ENCODE measurements at places on chromosomes 3 and 15. TPM values are rescaled to one million over a fixed set of nuclear protein-coding genes. Genes with fewer than 3 reads are reported as not detected.

Gene SHQ1
- 7.5 TPM for polyA plus RNA-seq

Gene NR2E3
- polyA plus RNA-seq = 0.22 TPM

Gene CCR4
- 0.04 TPM for polyA plus RNA-seq

Gene ADGRG7
- polyA plus RNA-seq = not detected

Gene PRSS50
- 0.20 TPM for polyA plus RNA-seq

DNA sequence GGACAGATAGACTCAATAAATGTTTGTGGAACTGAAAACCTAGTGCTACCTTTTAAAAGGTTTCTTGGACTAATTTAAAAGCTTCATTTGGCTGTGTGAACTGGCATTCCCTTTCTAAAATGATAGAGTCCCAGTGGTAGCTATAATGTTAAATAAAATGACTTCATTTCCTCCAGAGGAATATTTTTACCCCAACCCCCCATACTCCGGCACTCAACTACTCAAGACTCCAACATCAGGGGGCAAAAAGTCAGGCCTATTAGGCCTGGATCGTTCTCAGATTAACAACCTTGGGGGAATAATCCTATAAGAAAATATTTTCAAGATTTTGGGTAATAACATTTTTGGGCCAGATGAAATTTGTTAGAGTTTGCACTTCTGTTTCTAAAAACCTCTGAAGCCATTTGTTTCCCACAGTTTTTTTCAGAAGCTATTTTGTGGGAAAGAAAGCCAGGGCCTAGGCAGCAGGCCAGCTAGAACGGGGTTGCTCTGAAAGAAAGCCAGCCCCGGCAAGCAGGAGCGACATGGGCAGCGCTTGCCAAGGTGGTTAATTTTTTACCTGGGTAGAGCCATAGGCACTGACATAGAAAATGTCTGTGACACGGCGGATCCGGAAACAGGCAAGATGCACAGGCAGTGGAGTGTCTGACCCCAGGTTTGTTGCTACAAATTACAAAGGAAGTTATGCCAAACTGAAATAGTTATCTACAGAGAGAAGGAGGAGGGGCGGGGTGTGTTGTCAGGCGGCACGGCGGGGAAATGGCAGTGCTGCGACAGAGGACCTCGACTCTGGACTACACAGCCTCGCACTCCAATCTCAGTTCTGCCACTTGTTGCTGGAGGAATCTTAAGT lies 84.6 kb downstream of the MAGI1 start:
- H3K4me1 ChIP-seq = peaks cover 24% of the 10 kb centered on the region
- no peaks in the 10 kb centered on the region for H3K27me3 ChIP-seq
- H3K4me3 ChIP-seq = no peak overlapping the region

- H3K27me3 ChIP-seq = no peaks in the 10 kb centered on the region
- no peaks in the 10 kb centered on the region for H3K36me3 ChIP-seq
Measured at GRCh38 chr3:42923606-42924005, 17.7 kb downstream of the ZNF662 start.

DNA sequence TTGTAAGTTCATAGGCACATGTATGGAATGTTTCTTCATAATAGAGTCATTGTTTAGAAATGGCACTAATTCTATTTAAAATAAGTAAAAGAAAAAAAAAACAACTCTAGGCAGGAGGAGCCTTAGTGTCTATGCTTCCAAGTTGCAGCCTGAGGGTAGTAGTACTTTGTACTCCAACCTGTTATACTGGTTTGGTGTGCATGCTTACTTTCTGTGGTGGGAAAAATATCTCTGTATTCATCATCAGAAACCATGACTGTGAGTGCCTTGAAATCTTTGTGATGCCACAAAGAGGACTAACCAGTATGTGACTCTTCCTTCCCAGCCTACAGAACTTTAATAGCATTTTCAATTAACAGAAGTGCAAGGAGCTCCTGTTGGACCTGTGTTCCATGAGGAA lies 4.4 kb downstream of the NAALADL2 start:
- H3K4me3 ChIP-seq = no peak overlapping the region
- H3K27me3 ChIP-seq = no peaks in the 10 kb centered on the region
- no peaks in the 10 kb centered on the region for H3K4me1 ChIP-seq
- H3K27ac ChIP-seq = no peak overlapping the region
- H3K36me3 ChIP-seq = no peaks in the 10 kb centered on the region

DNA sequence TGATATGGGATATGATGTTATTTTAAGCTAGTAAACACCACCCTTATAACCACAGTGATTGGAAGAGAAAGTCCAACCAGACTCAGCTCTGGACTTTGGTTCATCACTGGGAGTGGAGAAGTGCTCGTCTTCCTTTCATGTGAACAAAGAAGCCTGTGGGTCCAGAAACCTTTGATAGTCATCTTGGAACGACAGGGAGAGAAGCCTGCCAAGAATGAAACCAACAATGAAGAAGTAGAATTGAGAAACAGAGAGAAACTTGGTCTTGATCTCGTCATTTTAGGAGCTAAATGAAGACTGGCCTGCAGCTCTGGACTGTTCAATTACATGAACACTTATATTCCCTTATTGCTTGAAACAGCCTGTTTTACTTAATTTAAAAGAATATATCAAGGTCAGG lies 13.1 kb upstream of the SLC35G2 start:
- DNase-seq = no peak
- no peak overlapping the region for H3K4me3 ChIP-seq
- no peaks in the 10 kb centered on the region for H3K36me3 ChIP-seq
- no peak overlapping the region for H3K27ac ChIP-seq
- H3K4me1 ChIP-seq = no peaks in the 10 kb centered on the region
- H3K27me3 ChIP-seq = no peaks in the 10 kb centered on the region

DNA sequence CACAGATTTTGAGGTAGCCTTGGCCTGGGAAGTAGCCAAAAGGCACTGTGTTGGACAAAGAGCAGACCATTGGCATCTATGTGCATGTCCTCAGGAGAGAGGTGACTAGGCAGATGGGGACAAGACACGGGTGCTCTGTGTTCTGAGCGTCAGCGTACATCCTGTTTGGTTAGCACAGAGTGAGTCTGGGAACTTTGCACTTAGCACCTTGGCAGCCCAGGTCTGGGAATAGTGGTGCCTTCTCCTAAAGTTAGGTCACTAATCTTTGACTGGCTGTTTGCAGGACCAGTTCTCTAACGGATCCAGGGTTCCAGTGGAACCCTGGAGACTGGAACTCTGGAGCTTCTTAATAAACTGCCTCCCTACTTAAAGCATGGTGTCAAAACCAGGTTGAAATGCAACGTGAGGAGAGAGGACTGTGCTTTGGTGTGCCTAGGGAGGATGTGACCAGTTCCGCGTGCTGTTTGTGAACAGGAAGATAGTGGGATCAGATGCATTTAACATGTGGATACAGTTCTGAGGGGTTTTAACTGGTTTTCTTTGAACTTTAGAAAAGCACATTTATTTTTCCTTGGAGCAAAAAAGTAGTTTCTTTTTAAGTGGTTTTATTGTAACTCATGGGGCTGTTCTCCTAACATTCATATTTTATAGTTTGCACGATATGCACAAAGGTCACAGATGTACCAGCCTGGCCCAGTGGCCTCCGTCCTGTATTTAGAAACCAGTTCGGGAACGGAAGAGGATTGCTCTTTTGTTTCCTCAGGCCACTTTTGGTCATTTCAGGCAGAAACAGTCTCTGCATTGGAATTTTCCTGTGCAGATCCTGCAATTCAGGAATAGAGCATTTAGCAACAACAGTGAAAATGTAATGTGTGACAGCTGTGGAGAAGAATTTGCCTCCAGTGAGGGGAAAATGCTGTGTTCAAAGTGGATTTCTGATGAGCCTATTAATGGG lies 48.8 kb downstream of the ABHD2 start:
- H3K4me3 ChIP-seq = no peak overlapping the region
- no peaks in the 10 kb centered on the region for H3K27me3 ChIP-seq
- peak; percentile 58 for DNase-seq
- no peaks in the 10 kb centered on the region for H3K36me3 ChIP-seq
- H3K4me1 ChIP-seq = peaks cover 91% of the 10 kb centered on the region

DNA sequence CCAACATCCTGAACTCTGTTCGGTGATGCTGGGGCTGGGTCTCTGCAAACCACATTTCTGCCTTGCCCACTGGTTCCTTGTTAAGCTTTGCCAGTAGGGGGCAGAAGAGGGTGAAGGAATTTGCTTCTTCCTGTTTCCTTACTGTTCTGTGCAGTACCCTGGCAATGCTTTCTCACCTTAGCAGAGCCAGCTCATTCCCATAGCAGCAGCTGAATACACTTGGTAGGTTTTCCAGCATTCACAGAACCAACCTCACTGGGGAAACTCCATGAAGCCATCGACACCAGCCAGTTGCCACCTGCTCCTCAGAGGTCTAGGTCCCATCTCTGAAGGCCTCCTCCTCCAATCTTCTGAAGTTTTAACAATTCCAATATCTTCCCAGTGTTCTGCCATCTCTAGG lies 308.4 kb downstream of the PDCD6IP start:
- no peaks in the 10 kb centered on the region for H3K27me3 ChIP-seq
- H3K36me3 ChIP-seq = no peaks in the 10 kb centered on the region
- no peak overlapping the region for H3K4me3 ChIP-seq
- H3K27ac ChIP-seq = no peak overlapping the region

DNA sequence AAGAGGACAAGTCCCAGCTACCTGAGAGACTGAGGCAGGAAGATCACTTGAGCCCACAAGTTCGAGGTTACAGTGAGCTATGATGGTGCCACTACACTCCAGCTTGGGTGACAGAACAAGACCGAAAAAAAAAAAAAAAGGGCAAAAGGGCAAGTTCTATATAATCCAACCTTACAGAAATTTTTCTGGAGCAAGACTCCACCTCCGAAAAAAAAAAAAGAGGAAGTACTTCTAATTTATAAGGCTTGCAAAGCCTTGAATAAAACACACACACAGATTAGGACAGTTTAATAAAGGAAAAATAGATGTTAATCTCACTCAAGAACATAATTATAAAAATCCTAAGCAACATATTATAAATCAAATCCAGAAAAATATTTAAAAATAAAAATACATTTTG lies 14.4 kb upstream of the XYLB start:
- no peak overlapping the region for H3K27ac ChIP-seq
- H3K27me3 ChIP-seq = no peaks in the 10 kb centered on the region
- no peak overlapping the region for H3K4me3 ChIP-seq
- H3K36me3 ChIP-seq = no peaks in the 10 kb centered on the region

DNA sequence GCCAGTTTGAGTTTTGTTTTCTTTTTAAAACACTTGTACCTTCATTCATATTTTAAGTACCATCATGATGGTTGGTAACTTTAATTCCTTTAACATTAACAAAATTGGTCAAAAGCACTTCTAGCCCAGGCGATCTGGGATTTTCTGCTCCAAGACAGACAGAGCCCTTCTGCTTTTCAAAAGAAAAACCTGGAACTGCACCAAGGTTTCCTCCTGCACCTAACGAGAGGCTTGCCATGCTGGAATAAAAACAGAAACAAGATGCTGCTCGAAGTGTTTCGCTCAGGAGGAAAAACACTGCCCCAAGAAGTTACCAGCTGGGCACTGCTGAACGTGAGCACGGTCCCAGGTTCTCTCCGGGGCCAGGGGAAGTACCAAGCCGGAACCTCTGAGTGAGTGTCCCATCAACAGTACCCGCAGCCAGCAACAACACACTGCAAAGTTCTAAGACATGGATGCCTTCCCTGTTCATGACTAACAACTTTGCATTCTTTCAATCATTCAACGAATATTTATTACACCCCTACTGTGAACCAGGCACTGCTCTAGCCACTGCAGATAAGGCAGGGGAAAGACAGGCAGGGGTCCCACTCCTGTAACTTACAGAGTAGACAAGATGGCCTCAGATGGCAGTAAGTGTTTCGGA lies 98.8 kb downstream of the XXYLT1 start:
- no peak overlapping the region for H3K27ac ChIP-seq
- H3K4me3 ChIP-seq = no peak overlapping the region
- no peak for DNase-seq
- no peaks in the 10 kb centered on the region for H3K36me3 ChIP-seq

DNA sequence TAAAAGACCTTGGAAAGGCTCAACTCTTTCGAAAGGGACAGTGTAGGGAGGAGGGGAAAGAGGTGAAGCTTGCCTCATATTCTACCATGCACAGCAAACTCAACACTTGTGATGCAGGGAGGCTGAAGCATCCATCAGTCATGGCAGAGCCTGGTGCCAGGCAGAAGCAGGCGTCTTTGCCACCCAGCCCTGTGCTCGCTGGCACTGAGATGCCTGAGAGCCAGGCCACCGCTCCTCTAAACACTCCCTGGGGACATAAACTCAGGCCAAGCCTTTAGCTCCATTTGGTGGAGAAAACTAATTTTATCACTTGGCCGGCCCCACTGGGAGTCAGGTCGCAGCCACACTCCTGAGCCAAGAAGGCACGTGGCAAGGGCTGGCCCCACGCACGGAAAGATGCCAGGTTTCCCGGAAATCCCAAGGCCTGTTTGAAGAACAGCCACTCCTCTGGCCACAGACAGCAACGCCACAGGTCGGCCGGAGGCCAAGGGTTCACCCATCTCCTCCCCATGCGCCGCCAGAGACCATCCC lies 30.7 kb downstream of the XXYLT1 start:
- H3K4me3 ChIP-seq = no peak overlapping the region
- H3K27me3 ChIP-seq = no peaks in the 10 kb centered on the region
- peaks cover 26% of the 10 kb centered on the region for H3K4me1 ChIP-seq
- peak; percentile 35 for DNase-seq
- H3K27ac ChIP-seq = peak overlapping the region; percentile 81

DNA sequence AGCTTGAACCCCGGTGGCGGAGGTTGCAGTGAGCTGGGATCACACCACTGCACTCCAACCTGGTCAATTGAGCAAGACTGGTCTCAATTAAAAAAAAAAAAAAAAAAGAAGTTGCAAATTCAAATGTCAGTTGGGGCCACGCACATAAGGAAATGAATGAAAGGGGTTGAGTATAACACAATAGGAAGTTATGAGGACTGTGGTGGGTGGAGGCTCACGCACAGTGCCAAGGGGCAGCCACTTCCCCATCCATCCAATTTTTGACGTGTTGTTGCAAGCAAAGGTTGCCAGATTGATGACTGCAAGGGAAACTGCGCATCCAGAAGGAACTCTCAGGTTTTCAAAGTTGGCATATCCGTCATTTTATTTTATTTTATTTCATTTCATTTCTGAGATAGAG lies 532.2 kb downstream of the NTRK3 start:
- H3K4me1 ChIP-seq = no peaks in the 10 kb centered on the region
- no peak for DNase-seq
- H3K4me3 ChIP-seq = no peak overlapping the region
- H3K36me3 ChIP-seq = no peaks in the 10 kb centered on the region

GRCh38 chr3:177944228-177944661 lies 592.0 kb upstream of the KCNMB2 start:
- no peak for DNase-seq
- H3K36me3 ChIP-seq = no peaks in the 10 kb centered on the region
- no peaks in the 10 kb centered on the region for H3K27me3 ChIP-seq
- no peak overlapping the region for H3K27ac ChIP-seq

DNA sequence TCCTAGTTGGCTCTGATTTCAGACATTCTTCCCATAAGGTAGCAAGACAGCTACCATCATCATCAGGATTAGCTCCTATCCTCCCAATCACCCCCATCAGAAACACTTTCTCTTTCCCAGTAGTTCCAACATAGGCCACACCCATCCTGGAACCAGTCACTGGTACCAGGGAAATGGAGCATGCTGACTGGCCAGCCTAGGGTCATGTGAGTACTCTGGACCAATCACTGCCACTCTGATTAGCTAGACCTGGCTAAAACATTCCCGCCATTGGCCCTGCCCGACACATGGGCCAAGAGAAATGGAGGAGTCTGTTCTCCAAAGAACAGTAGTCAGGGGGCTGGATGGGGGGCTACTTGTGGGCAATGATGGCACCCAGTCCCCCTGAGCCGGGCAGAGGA lies 12.4 kb downstream of the EFCC1 start:
- H3K27ac ChIP-seq = no peak overlapping the region
- no peaks in the 10 kb centered on the region for H3K36me3 ChIP-seq
- no peak overlapping the region for H3K4me3 ChIP-seq
- no peak for DNase-seq
- no peaks in the 10 kb centered on the region for H3K27me3 ChIP-seq
- peaks cover 15% of the 10 kb centered on the region for H3K4me1 ChIP-seq

All from adrenal gland (tissue), 19 donors.